ENCODE measurements at places on chromosomes 3 and 15.
A peak's percentile ranks its signal among the peaks of the same experiment; 100 is the strongest.

- DNase-seq = peak; percentile 19
These were observed 55.0 kb downstream of the CFAP20DC start for GRCh38 chr3:58994746-58995330.

GRCh38 chr3:140359233-140359995, 318.4 kb upstream of the TRIM42 start:
- DNase-seq = no peak

- DNase-seq = no peak
These were observed 128.4 kb downstream of the FAM174B start for GRCh38 chr15:92527197-92527596.

DNA sequence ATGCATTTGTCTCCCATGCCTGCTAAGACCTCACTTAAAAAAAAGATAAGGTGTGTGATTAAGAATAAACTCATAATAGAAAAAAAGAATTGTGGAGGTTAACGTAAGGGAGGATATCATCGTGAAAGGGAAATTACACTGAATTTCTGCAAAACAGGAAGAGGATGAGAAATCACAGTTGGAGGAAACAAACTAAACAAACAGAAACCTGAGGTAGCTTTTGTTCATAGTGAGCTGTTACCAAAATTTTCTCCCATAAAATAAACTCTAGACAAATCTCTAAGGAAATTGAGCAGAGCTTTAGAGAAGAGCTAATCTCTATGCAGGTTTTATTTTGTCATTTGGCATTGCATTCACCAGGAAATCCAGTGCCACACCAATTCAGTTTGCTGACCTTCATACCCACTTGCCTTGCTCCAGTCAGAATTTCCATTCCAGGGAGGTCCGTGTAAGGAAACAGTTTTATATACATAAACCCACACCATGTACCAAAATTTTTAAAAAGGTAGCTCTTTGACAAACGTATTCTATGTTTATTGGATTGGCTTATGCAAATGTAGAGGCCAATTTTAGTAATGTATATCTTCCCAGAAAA, 231.2 kb downstream of the MBNL1 start:
- DNase-seq = no peak

GRCh38 chr15:99729327-99729726, 3.9 kb downstream of the LYSMD4 start:
- no peak for DNase-seq

DNA sequence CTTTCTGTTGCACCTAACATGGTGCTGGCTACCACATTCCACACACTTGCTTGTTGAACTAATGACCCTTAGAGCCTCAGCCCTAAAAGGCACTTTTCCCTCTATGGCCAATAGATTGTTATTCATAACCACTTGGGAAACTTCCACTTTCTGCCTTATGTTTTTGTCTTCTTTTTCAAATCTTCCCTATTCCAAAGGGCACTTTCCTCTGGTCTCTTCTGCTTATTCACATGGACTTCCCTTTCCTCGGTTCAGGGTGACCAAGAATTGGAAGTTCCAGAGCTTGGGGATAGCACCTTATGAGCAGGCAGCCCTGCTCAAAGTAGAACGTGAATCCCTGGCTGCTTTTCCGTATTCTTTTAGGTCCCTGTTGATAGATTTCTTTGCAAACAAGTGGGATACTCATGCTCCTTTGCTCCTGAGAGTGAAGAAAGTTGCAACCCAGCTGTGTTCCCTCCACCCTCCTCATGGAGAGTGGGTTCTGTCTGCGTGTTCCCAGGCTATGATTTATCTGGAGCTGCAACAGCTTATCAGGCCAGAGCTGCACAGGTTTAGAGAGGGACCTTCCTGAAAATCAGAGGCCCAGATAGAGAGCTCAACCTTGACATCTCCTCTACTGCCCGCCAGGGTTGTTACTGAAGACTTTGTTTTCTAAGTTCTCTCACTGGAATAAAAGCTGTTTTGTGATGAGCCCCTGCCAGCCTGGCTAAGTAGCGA, 58.8 kb upstream of the MYZAP start:
- DNase-seq = no peak

DNA sequence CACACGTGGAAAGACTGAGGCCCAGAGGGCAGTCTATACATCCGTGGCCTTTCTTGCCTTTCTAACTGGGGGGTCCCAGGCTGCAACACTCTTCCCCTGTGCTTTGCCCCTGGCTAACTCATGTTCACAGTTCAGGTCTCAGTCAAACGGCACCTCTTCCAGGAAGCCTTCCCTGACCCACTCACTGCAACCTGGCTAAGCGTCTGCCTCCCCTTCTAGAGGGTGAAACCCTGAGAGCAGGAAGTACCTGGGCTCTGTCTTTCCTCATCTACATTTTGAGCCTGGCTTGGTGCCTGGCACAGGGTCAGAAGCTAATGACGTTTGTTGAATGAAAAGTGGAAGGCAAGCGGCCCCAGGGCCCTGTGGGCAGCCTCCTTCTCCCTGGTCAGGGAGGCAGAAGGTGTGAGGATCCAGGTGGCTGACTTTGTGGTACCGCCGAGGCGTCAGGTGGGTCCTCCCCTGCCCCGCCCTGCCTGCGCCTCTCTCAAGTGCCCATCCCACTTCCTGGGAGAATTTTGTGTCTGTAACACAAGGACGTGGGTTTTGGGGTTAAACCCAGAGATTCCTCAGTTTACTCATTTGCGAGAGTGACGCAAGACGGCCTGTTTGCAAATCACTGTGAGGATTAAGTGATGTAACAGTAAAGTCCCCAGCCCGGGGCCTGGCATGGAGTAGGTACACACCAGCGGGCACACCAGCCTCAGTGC, 32.1 kb downstream of the DNASE1L3 start:
- no peak for DNase-seq

Data from CD4-positive, alpha-beta T cell treated with Interleukin-6 at 100 ng/mL for 8 hours (primary cell).